SK-N-DZ (cell line): ENCODE measurements at places on chromosomes 16 and 17.

- no peak for DNase-seq
Measured at GRCh38 chr17:28719021-28719433, 758 bp upstream of the RPL23A start.

DNA sequence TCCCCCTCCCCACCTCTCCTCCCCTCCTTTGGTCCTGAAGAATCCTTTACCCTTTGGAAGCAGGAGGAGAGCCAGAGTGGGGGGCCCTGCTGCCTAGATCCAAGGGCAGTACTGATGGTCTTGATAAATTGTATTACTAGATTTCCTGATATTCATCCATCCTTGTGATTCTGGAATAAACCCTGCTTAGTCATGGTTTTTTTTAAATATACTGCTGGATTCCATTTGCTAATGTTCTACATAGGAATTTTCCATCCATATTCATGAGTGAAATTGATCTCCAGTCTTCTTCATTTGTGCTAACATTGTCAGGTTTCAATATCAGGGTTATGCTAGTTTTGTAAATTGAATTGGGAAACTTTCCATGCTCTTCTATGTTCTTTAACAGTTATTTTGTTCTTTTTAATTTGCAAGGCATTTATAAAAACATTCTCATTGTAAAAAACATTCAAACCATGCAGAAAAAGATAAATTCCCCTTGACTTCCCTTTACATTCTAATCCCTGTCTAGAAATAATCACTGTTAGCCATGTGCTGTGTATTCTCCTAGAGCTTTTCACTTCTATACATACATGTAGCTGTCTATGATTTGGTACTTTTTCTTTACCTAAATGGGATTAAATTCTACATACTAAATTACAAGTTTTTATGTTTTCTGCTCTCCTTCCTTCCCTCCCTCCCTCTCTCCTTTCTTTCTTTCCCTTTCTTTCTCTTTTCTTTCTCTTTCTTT lies 56.7 kb downstream of the CCDC42 start:
- DNase-seq: no peak

DNA sequence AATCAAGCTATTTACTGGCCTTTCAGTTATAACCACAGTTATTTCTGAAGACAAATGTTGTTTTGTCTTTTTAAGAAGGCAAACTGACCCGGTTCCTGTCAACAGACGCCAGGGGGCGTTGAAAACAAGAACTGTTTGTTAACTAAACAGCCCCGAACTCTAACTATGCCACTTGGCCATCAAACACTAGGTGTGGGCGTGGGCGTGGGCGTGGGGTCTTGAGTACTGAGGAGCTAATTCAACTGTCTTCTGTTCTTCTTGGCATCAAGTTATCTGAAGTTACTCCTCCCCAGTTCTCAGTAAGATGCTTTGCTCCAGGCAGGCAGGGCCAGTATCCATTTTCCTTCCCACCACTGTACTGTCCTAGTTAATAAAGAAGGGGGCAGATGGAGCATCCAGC lies 63.3 kb upstream of the MTMR4 start:
- DNase-seq: peak; percentile 52

- DNase-seq: no peak
Measured at GRCh38 chr17:27540318-27541101, 84.3 kb downstream of the KSR1 start.

DNA sequence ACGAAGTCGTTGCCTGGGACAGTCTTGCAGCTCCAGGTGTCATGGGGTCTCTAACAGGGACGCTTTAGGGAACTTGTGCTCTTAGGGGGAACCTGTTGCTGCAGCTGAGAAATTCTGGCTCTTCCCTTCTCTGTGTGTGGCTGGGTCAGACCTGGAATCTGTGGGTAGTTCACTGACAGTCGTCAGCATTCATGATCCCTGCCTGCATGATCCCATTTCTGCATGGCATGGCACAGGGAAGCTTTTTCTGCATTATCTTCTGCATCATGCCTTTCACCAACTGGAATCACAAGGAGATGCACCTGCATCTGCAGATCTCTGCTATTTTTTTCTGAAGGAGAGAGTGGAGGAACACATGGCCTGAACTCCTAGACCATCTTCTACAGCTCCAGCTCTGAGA lies 85.6 kb downstream of the SOX9 start:
- peak; percentile 47 for DNase-seq

DNA sequence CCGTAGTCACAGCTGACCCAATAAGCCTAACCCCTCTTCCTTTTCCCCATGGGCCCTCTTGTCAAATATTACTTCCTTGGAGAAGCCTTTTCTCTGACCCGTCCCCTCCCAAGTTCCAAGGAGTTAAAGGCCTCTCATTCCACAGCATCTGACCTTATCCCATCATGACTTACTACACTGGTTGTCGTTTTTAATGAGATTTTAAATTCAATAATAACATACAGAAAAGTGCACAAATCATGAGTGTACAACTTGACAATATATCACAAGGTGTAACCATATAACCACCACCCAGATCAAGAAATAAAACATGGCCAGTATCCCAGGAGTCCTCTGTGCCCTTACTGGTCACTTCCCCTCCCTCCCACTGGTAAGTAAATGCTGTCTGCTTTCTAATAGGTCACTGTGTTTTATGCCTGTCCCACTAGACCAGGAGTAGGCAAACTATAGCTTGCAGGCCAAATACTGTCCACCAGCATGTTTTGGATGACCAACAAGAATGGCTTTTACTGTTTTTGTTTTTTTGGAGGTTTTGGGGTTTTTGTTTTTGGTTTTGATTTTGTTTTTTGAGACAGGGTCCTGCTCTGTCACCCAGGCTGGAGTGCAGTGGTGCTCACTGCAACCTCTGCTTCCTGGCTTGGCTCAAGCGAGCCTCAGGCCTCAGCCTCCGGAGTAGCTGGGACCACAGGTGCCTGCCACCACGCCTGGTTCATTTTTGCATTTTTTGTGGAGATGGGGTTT lies 1.2 kb upstream of the FDXR start:
- DNase-seq: no peak

- DNase-seq: no peak
Measured at GRCh38 chr17:40076591-40076990, 13.8 kb downstream of the THRA start.

GRCh38 chr16:31355431-31356100 lies 590 bp downstream of the ITGAX start:
- DNase-seq: no peak
